Activated gamma-delta T cell (primary cell): ENCODE measurements at places on chromosomes 16 and 17.

GRCh38 chr17:54063639-54064038 lies 240.9 kb downstream of the KIF2B start:
- no peak for DNase-seq

DNA sequence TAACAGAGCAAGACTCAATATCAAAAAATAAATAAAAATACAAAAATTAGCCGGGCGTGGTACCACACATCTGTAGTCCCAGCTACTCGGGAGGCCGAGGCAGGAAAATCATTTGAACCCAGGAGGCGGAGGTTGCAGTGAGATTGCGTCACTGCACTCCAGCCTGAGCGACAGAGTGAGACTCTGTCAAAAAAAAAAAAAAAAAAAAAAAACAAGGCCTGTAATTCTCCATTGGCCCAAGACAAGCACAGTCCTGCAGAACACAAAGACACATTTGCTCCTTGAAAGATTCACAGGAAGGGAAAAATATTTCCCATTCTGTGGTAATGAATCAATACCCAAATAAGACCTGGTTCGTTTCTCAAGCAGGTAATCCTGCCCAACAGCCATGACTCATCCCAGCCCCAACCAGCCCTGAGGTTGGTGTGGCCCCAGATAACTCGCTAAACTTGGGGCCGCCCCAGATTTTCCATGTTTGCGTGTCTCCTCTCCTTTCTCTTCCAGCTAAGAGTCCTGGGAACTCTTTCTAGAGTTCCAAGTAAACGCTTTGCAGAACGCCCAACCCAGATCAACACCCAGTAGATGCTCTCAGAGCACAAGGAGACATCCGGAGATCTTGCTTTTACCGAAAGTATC lies 40.3 kb upstream of the SNN start:
- DNase-seq, result no peak

- DNase-seq, result no peak
Measured at GRCh38 chr17:40552806-40553693, 12.2 kb downstream of the CCR7 start.

DNA sequence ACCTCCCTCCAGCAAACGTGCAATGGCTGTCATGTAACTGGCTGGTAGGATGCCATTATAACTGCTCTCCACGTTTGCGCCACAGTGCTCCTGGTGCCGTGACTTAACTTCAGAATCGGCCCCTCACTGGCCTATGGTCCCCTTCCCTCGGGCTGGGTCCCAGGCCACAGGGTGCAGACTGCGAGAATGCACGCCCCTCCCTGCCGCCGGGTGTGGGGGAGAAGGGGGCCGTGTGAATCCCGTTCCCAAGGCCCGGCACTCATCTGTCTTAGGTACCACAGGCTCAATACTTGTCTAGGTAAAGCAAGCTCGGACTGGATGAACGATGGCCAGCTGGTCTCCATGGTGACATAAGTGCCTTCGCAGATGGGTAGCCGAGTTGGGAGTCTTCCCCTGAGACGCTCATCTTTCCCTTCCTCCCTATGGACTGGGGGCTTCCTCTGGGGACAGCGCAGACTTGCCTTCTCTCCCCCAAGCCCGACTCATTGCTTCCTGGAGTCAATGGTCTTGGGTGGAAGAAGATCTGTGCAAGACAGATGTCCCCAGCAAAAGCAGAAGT lies 37.8 kb downstream of the TIMM22 start:
- no peak for DNase-seq

GRCh38 chr17:55490376-55490775 lies 20.9 kb downstream of the SMIM36 start:
- DNase-seq, result no peak

DNA sequence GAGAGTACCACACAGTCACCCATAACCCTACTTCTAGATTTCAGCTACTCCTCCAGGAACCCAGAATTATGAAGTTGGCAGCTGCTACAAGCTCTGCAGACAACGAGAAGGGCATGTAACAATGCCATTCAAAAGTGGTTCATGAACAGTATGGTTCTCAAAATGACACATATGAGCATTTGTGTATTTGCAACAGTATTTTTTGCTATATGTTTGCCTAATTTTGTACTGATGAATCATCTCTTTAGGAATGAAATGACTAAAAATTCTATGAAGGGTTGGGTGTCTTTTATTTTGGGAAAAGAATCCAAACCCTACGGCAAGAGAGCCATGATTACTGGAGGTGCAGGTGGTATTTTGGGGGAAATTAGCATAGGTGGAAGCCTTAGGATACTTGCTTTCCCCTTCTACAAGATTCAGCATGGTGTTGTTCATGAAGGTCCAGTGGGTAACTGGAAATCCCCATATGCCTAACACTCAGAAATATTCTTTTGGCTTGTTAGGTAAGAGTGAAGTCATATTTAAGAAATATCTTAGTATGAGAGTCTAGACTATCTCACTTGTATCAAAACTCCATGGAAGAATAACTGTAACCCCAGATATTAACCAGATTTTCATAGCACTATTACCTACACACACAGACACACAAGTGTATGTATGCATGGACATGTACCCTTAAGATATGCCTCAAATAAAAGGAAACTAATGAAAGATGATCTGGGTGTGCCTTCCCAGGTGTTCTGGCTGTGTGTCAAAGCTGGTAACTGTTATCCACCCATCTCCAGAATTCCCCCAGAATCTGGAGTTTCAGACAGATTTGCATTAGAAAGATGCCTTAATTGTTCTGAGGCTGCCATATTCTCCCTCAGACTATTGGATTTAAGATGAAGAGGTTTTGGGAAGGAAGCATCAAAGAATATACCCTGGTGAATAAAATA lies 688.2 kb upstream of the SOX9 start:
- DNase-seq, result no peak

GRCh38 chr17:21241564-21241963 lies 11.6 kb downstream of the NATD1 start:
- DNase-seq, result no peak

GRCh38 chr17:14581186-14581830 lies 280.4 kb downstream of the HS3ST3B1 start:
- no peak for DNase-seq

GRCh38 chr16:84917492-84917891 lies 93.8 kb downstream of the ZDHHC7 start:
- no peak for DNase-seq

DNA sequence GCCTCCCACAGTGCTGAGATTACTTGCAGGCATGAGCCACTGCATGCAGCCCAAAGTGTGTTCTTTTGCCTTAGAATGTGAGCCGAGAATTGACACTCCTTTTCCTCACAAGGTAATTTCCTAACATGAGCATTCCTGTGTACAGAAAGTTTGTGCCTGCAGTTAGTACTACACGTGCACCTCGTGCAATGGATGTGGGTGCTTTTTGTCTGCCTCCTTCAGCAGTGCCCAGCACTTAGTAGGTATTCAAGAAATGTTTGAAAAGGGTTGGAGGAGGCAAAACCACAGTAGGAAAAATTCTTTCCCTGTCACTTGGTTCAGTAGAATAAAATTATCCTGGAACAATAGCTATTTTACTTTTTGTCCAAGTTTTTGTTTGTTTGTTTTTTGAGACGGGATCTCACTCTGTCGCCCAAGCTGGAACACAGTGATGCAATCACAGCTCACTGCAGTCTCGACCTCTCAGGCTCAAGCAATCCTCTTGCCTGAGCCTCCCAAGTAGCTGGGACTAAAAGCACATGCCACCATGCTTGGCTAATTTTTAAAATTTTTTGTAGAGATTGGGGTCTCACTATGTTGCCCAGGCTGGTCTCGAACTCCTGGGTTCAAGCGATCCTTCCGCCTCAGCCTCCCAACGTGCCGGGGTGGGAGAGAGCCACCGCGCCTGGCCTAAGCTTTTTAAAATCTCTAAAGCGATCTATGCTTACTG lies 2.4 kb downstream of the NDE1 start:
- DNase-seq, result no peak

DNA sequence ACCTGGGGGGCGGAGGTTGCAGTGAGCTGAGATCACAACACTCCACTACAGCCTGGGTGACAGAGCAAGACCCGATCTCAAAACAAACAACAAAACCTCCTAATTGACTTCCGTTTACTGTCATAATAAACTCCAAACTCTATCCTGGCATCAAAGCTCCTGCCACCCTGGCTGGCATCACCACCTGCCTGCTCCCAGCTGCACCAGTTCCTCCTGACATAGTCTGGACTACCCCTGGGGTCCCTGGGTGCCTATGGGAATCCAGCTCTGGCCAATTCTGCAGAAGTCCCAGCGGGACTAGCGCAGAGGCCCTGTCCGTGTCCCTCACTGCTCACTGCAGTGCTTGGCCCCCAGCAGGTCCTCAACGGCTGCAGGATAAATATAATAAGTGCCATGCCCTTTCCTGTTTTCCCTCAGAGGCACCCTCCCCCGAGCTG lies 723 bp downstream of the NTHL1 start:
- no peak for DNase-seq

- DNase-seq, result no peak
Measured at GRCh38 chr17:14579716-14580115, 278.8 kb downstream of the HS3ST3B1 start.

DNA sequence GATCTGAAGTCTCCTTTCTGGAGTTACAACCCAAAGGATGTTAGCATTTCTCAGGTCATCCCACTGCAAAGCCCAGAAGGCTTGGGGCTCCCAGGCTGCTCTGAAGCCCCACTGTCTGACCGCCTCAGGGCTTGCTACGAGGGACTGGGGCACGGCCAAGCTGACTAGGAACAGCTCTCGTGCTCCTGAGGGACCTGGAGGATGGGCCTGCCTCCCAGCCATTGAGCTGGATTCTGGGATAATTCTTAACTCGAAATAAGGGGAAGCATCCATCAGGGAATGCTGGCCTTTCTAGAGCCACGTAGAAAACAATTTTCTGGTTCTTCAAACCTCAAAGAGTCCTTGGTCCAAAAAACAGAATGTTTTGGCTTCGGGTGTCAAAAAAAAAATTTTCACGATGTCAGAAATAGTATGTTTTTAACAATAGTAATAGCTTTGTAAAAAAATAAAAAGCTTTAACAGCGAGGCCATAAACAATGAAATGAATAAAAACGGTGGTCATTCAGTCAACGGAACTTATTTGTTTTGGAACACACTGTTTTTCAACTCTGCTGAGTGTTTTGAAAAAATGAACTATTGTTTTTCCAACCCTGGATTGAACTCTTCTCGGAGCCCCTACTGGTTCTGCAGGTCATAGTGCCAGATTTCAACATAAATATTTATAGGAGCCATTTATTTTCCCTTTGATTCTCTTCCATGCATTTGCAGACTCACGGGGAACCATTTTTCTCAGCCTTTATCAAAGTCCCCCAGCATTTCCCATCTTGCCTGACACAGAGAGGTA lies 16.4 kb upstream of the HERPUD1 start:
- DNase-seq, result no peak

DNA sequence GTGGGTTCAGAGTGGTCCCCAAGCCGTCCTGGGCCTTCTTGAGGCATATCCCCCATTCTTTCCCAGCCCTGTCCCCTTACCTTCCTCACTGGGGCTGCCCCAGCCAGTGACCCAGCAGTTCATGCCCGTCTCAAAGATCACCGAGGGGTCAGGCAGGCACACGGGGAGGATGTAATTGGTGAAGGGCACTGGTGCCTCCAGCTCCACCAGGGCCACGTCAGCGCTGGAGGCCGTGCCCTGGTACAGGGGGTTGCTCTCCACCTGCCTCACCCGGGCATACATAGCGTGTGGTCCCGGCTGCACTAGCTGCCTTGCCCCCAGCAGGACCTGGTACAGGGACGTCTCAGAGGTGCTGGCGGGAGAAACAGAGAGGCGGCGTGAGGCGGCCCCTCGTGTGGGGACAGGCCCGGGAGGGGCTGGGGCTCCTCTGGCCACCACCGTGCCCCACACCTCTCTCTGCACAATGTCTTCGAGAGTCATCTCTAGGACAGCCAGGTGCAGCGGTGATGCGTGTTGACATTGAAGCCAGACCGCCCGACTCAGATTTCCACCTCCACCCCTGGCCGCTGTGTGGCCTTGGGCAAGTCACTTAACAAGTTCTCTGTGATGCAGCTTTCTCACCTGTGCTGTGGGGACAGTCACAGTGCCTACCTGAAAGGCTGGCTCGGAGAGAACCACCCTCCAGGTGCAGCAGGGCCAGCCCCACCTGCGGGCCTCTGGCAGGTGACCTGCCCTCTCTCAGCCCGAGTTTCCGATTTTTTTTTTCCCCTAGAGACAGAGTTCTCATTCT lies 5.8 kb downstream of the PRSS27 start:
- DNase-seq, result no peak

DNA sequence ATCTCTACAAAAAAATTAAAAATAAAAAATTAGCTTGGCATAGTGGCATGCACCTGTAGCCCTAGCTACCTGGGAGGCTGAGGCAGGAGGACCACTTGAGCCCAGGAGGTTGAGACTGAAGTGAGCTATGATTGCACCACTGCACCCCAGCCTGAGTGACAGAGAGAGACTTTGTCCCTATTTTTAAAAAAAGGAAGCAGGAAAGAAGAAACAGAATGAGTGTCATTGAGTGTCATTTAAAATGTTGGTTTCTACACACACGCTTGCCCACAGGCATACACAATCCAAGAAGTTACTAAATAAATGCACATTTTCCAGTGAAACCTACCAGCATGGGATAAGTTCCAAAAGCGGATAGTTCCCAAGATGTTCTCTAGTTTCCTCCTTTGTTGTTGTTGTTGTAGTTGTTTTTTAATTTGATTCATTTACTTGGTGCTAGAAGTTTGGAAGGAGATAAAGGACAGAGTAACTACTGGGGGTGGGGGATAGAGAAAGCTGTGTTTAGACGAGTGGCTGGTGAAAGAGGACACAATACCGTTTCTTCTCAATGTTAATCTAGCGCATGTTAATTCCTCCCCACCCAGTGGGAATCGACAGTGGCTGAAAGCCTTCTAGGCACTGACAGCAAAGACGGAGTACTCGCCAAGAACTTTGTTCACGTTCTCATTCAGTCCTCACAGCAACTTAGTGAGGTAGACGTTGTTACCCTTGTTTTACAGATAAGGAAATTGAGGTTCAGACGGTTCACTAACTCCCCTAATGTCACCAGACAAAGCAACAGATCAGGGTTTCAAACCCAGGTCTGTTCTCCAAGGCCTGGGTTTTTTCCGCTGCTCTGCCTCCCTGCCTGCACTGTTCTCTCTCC lies 17.3 kb downstream of the MRPS23 start:
- no peak for DNase-seq

DNA sequence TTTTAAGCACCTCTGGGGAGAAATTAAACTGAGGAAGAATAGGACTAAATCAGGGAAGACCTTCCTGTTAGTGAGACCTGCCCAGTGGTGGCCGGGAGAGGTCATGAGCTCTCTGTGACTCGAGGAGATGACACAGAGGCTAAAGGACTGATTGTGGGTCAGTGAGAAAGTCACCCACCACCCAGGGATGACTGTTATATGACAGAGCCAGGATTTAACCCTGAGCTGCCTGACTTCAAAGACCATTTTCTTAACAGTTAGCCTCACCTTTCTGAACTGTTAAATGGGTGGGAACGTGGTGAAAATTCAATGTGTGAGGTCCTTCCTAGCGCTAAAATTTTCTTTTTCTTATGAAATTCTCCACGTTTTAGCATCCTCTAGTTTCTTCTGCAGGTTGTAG lies 72.5 kb downstream of the WSB1 start:
- DNase-seq, result no peak
